Neuronal stem cell (in vitro differentiated cells): ENCODE measurements at places on chromosomes 12 and 14.

GRCh38 chr12:104136577-104136976, 1.4 kb downstream of the NFYB start:
- no peak overlapping the region for H3K4me3 ChIP-seq
- peaks cover 9% of the 10 kb centered on the region for H3K4me1 ChIP-seq
- no peak overlapping the region for H3K27ac ChIP-seq
- DNase-seq, result no peak

GRCh38 chr14:55532645-55533344, 47.2 kb upstream of the KTN1 start:
- H3K4me3 ChIP-seq, result no peak overlapping the region
- no peak overlapping the region for H3K27ac ChIP-seq
- H3K27me3 ChIP-seq, result no peaks in the 10 kb centered on the region
- peaks cover 4% of the 10 kb centered on the region for H3K4me1 ChIP-seq
- H3K36me3 ChIP-seq, result no peaks in the 10 kb centered on the region

DNA sequence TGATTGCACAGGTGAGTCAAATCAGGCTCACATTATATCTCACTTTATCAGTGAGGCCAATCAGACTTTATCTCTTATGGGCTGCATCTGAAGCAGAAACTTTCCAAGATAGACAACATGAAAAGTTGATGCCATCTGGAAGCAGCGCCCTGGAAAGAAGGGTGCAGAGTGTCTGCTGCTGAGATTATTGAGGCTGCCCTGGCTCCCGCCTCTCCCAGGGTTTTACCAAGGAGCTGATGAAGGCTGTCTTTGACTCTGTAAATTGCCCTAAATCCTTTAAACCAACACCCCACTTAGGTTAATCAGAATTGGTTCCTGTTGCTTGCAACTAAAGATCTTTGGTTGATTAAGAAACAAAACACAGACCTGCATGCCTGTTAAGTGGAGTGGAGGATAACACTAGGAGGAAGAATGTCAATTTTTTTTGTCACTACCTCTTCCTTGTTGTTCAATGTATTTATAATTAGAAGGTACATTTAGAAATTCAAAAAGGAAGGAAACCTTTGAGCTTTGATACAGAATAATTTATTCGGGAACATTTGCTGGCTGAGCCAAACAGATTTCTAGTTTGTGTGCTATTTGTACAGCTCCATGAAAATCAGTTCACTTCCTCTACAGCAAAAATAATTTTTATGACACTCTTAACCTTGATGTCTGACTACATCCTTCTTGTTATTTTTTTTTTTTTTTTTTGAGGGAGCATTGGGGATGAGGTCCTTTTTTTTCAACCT, 104.1 kb downstream of the VEZT start:
- H3K27me3 ChIP-seq, result no peaks in the 10 kb centered on the region
- no peaks in the 10 kb centered on the region for H3K36me3 ChIP-seq
- H3K27ac ChIP-seq, result no peak overlapping the region
- no peak for DNase-seq
- H3K4me3 ChIP-seq, result no peak overlapping the region
- H3K4me1 ChIP-seq, result no peaks in the 10 kb centered on the region

GRCh38 chr14:50230701-50231474, 490 bp downstream of the SOS2 start:
- peak overlapping the region; percentile 99 for H3K27ac ChIP-seq
- no peak for DNase-seq
- H3K27me3 ChIP-seq, result no peaks in the 10 kb centered on the region
- peaks cover 4% of the 10 kb centered on the region for H3K4me1 ChIP-seq
- peak overlapping the region; percentile 56 for H3K4me3 ChIP-seq
- no peaks in the 10 kb centered on the region for H3K36me3 ChIP-seq

DNA sequence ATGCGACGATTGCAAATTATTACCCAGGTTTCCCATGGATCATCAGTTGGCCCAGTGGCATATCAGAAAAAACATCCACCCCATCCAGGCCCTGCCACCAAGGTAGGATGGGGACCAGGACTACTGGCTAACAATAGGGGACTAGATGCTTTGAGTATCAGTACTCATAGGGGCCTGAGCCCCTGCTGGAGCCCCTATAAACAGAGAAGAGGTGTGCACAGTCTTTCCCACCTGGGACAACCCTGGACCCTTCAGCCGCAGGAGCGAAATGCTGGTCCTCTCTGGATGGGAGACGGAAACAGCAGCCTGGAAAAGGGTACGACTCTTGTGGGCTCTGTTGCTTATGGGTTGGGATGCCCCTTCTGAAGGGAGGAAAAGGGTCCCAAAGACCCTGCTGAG, 5.7 kb downstream of the DHH start:
- no peak overlapping the region for H3K4me3 ChIP-seq
- peaks cover 32% of the 10 kb centered on the region for H3K27me3 ChIP-seq
- H3K36me3 ChIP-seq, result no peaks in the 10 kb centered on the region
- no peak for DNase-seq
- no peak overlapping the region for H3K27ac ChIP-seq
